ENCODE measurements at places on chromosomes 3 and 15.

GRCh38 chr3:40465456-40465855 lies 8.3 kb downstream of the RPL14 start:
- DNase-seq = no peak

DNA sequence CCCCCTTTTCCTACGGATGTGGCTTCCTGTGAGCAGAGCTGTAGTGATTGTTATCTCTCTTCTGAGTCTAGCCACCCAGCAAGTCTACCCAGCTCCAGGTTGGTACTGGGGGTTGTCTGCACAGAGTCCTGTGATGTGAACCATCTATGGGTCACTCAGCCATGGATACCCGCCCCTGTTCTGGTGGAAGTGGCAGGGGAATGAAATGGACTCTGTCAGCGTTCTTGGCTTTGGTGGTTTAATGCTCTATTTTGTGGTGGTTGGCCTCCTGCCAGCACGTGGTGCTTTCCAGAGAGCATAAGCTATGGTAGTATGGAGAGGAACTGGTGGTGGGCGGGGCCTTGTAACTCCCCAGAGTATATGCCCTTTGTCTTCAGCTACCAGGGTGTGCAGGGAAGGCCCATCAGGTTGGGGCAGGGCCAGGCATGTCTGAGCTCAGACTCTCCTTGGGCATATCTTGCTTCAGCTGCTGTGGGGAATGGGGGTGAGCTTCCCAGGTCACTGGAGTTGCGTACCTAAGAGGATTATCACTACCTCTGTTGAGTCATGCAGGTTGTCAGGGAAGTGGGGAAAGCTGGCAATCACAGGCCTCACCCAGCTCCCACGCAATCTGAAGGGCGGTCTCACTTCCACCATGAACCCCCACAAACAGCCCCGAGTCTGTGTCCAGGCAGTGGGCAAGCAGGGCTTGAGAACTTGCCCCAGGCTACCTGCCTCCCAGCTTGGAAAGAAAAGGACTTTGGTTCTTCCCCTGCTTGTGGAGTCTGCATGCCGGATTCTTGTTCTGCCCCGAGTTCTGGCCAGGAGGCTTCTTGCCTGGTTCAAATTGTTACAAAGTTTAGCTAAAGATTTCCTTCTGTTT lies 9.0 kb upstream of the ADGRG7 start:
- no peak for DNase-seq

DNA sequence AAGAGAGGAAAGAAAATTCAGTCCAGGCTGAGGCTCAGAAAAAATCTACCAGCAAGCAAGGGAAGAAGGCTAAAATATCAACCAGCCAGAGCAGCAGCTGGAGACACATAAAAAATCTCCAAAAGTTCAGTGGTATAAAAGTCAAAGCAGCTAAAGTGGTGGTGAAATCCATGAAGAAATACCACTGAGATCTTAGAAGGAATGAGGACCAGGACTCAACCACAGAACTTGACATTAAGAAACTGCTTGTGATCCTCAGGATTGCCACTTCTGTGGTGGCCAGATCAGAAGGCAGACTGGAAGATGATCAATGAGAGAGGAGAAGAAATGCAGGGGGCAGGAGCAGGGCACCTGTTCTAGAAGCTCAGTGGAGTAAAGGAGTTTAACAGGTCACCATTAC lies 22.5 kb downstream of the CNTN3 start:
- no peak for DNase-seq

DNA sequence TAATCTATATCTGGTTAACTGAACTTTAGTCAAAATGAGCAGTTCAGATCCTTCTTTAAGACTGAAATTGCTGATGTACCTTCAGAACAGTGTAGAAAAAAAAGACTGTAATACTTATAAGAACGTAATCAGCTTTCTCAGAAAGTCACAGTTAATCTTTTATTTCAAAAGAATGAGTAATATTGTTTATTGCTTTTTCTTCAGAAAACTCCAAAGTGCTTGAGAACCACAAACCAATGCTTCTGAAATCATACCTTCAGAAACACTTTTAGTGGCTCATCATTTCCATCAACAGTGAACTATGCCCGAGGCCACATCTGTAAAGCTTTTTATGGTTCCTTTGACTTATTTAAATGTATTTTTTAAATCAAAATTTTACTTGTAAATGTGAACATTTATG lies 33.3 kb upstream of the CLASP2 start:
- no peak for DNase-seq

- no peak for DNase-seq
Measured at GRCh38 chr15:77084436-77084835, 13.5 kb upstream of the TSPAN3 start.

- no peak for DNase-seq
Measured at GRCh38 chr3:174792864-174793263, 66.3 kb upstream of the NAALADL2 start.

DNA sequence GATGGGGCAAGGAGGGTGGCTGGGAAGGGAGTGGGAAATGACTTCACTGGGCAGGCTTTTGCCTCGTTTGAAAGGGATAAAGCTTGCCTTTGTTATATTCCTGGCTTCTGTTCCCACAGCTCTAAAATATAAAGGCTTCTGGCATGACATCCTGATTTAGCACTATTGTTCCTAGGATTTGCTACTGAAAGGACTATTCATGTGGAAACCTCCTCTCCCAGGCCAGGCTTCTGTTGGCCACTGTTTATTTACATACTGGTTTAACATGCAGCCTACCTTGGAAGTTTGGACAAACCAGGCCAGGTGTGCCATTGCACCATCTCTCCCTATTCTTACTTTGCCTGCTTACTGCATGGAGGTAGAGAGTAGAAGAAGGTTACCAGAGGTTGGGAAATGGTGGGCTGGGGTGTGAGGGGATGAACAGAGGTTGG lies 2.4 kb upstream of the LMCD1 start:
- DNase-seq = no peak

- DNase-seq = no peak
Measured at GRCh38 chr3:86923071-86923491, 67.9 kb downstream of the VGLL3 start.

DNA sequence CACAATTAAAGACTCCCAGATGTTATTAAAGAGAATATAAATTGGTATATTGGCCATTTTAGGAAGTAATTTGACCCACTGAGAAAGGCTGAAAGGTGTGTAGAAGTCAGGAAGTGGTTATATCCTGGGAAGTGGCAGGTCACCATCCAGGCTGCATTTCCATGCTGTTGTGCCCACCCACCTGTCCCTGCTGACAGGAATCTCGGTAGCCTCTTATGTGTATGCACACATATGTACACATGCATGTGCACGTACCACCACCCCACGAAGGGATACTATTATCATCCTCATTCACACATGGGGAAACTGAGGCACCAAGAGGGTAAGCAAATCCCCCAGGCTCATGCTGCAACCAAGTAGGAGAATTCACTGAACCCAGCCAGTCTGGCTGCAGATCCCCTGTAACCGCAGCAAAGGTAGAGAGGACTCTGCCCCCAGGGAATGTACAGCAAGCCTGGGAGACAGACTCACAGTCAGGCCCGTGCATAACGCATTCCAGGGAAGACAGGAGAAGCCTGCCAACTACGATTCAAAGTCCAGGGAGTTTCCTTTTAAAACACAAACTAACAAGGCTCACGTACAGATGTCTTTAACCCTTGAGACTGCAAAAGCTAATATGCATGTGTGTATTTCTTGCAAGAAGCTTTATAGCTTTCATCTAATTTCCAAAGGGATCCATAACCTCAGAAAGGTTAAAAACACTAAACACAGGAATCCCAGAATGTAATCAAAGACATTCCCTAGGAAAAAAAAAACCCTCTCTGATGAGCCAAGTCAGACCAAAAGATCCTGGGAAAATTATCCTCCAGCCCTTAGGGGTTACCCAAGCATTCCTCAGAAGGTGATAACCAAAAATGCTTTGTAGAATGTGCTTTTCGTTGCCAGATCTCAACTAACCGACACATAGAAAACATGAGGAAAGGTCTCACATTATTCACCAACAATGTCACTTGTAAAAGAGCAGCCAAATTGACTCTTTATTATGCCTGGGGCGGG lies 129.6 kb downstream of the ADAMTS17 start:
- DNase-seq = no peak

DNA sequence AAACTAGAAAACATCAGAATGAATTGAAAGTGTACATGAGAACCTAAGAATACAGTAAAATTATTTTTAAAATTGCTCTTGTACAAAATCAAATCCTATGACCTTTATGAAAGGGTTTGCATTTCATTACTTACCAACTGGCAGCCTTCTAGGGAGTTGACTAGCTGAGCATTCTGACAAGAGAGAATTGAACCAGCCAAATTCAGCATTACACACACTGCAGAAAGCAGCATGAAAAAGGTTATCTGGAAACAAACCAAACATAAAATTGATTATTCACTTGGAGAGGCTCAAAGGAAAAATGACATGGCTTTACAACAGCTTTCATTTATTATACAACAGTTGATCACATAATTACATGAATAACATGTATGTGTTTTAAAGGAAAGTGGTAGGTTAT lies 17.4 kb downstream of the NSMCE3 start:
- no peak for DNase-seq

GRCh38 chr15:42395838-42396237 lies 36.5 kb downstream of the CAPN3 start:
- DNase-seq = no peak

- DNase-seq = no peak
Measured at GRCh38 chr3:127710155-127710941, 37.6 kb downstream of the ABTB1 start.

- DNase-seq = no peak
Measured at GRCh38 chr15:41502795-41503668, 9.4 kb downstream of the ITPKA start.

DNA sequence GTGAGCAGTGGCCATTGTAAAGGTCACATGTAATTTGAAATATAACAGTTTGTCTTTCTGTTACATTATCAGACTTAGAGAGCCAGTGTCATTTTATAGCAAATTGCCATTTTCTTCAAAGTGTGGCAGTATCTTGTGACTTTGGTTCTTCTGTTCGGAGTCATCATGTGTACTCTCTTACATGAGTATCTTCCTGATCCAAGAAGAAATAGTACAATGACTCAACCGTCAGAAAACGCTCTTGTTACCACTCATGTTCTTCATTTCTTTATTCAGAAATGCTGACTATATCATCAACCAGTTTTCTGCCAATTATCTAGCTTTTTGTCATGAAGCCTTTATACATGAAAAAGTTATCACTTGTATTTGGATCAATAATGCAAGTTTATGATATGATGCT lies 93.6 kb upstream of the CGNL1 start:
- DNase-seq = no peak

GRCh38 chr3:183553334-183554026 lies 2.0 kb downstream of the KLHL6 start:
- no peak for DNase-seq

GRCh38 chr3:126051741-126052140 lies 32.2 kb downstream of the SLC41A3 start:
- DNase-seq = no peak

GRCh38 chr15:81052046-81052445 lies 51.3 kb downstream of the TLNRD1 start:
- DNase-seq = no peak

GRCh38 chr3:69648126-69648525 lies 91.1 kb upstream of the MITF start:
- no peak for DNase-seq

DNA sequence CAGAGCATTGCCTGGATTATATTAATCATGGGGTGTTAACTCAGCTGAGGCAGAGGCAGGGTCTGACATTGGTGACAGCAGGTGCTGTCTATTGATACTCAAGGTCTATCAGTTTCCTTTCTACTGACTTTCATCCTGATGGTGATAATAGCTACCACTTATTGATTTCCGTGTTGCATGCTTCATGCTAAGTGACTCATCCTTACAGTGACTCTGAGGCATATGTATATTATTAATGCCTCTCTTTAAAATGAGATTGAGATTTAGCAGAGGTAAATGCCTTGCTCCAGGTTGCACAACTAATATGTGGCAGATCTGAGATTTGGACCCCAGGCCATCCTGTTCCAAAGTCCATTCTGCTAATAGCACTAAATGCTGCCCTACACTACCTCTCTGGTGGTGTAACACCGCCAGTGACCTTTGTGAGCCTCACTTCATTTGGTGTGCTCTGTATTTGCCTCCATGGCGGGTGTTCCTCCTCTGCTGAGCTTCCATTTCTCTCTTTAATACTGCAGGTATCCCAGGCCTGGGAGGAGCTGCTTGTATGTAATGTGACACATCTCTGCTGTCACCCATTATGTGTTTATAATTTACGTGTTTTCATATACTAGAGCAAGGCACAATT lies 50.4 kb downstream of the GPR171 start:
- no peak for DNase-seq

DNA sequence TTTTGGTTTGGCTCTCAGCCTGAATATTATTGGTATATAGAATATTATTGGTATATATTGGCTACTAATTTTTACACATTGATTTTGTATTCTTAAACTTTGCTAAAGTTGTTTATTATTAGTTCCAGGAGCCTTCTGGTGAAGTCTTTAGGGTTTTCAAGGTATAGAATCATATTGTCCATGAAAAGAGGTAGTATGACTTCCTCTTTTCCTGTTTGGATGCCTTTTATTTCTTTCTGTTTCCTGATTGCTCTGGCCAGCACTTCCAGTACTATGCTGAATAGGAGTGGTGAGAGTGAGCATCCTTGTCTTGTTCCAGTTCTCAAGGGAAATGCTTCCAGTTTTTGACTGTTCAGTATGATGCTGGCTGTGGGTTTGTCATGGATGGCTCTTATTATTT lies 107.3 kb upstream of the LIPC start:
- DNase-seq = no peak

DNA sequence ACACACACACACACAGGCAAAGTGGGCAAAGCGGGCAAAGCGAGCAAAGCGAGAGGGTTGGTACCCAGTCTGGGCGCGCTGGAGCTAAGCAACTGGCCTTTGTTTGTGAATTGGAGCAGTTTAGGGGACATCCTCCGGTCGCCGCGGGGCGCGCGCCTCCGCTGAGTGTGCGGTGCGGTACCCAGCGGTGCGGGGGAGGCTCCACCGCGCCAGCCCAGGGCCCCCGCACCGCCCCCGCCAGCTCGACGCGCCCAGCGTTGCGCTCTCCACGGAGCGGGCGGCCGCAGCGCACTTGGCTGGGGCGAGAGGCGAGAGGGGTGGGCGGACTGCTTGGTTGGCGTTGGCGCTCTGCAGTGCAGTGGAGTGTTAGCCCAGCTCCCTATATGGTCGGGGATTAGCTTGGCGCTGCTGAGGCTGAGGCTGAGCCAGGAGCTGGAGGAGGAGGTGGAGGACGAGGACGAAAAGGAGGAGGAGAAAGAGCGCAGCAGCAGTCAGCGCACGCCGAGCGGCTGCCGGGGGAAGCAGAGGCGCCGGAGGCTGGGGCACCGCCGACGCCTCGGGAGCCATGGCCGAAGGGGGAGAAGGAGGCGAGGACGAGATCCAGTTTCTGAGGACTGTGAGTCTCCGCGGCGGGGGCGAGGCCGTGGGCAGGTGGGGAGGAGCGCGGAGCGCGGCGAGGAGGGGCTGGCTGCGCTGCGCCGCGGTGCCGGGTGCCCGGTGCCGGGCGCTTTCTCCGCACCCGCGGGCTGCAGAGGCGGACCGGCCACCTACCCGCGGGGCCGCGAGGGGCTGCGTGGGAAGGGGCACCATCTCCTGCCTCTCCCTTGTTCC lies at the start of gene RYR3:
RYR3 (plus strand) TSS at position 487 of the 831 bp plus-strand sequence; CDS start at position 566, 79 bp downstream.
- DNase-seq = no peak

GRCh38 chr3:16033889-16034687 lies 140.4 kb upstream of the GALNT15 start:
- DNase-seq = no peak

- DNase-seq = no peak
Measured at GRCh38 chr3:195566797-195567196, 16.9 kb downstream of the APOD start.

Data from stimulated activated CD4-positive, alpha-beta T cell treated with anti-CD3 and anti-CD28 coated beads, Interleukin-15, amount 100 ng/mL, for 1 hour (primary cell).